Foreskin fibroblast (primary cell): ENCODE measurements at places on chromosomes 1 and 21.

DNA sequence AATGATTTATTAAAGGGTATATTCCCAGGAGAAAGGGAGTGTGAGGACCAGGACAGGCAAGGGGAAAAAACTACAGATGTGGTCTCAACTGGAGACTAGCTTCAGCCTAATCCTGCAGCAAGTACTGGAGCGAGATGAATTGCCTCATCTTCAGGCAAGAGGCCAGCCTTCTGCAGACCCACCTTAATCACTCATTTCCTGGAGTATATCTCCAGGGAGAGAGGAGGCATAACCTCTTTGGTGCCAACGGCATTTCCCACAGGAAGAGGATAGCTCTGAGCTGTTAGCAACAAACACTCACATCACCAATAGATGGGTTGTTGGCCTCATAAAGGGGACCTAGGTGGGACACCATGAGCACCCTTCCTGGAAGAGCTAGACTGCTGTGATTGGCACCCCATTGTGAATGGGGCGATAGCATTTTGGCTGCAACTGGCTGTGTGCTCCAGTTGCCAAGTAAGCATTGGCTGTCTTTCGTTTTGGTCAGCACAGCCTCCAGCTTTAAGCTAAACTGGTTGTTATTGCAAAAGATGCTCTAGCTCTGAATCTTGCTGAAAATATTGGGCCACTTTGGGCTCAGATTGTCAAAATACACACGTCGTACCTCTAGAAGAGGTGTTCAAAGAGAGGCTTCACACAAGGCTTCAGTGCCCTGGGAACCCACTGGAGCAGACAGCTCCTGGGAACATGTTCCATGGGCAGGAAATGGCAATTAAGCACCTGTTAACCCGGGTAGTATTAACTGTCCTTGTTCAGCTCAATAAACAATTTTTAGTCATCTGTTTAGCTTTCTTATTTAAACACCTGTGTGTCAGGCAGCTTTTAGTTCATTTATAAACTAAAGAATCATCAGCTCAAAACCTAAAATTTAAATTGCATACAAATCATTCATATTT lies 314.8 kb upstream of the C1orf87 start:
- DNase-seq = peak; percentile 32

GRCh38 chr1:184427722-184428121 lies 40.9 kb downstream of the C1orf21 start:
- DNase-seq = no peak

DNA sequence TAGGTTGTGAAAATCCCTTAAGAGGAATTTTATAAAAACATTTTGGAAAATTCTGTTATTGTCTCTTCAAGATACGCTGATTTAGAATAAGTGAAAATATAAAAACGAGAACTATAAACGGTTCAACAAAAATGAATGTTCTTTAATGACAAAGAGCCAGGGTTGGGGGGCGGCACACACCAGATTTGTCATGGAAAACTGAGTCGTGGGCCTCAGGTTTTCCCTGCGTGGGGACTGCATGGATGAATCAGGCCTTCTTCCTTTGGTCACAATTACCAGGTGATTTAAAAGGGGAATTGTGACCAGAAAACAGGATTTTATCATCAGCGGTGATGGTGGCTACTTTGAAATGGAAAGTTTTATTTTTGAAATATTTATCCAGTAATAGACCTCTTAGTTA lies 8.6 kb downstream of the LHX4 start:
- no peak for DNase-seq

- peak; percentile 8 for DNase-seq
These were observed at the start of gene HOOK1 for GRCh38 chr1:59814901-59815825. Gene HOOK1 (plus strand): TSS chr1:59814949. CDS start chr1:59815118, 169 bp downstream.

DNA sequence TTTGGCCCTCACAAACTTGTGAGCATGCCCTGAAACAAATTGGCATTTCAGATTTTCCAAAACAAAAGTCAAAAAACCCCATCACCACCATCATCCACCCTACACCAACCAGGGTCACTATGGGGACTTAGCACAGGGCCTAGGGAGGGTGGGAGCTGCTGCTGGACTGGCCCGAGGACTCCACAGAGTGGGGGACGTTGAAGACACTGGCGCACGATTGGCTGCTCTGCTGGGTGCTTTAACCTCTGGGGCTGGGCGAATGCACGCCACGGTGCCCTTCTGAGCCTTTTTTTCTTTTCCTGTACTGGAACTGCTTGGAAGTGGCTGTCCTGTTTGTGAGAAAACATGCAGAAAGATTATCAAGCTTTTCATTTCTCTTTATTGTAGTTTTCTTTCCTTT lies 92.8 kb downstream of the CD247 start:
- no peak for DNase-seq

GRCh38 chr1:192311281-192311680 lies 5.5 kb upstream of the RGS21 start:
- peak; percentile 11 for DNase-seq

DNA sequence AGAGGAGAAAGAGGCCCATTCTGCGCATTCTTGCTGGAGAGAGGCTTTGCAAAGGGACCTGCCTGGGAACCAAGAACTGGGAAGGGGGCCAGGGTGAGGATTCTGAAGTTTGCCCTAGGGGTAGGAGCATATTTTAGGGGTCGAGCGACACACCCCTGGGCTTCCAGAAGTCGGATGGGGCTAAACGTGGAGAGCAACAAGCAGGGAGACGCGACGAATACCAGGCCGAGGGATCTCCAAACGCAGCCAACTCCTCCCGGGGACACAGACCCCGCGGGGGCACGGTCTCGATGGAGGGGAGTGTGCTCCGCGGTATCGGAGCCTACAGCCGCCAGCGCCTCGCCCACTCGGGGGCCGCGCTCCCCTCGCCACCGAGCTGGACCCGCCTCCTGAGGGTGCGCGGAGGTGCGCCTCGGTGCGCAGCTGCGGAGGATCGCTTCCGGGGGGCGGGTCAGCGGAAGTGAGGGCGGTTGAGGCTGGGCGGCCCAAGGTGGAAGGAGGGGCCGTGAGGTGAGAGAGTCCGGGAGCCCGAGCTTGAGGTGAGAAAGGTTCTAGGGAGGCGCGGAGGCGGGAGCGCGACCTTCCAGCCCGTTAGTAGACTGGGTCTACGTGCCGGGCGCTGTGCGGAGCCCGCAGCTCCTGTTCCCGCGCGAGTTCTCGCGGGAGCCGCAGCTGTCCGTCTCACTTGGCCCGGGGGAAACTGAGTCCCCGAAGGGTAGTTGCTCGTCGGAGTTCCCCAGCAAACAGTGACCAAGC lies at the start of gene MTFR1L:
TSS of gene MTFR1L (plus strand) at position 464 of the 756 bp plus-strand sequence. CDS start 3,151 bp downstream, outside the sequence.
- peak; percentile 90 for DNase-seq

DNA sequence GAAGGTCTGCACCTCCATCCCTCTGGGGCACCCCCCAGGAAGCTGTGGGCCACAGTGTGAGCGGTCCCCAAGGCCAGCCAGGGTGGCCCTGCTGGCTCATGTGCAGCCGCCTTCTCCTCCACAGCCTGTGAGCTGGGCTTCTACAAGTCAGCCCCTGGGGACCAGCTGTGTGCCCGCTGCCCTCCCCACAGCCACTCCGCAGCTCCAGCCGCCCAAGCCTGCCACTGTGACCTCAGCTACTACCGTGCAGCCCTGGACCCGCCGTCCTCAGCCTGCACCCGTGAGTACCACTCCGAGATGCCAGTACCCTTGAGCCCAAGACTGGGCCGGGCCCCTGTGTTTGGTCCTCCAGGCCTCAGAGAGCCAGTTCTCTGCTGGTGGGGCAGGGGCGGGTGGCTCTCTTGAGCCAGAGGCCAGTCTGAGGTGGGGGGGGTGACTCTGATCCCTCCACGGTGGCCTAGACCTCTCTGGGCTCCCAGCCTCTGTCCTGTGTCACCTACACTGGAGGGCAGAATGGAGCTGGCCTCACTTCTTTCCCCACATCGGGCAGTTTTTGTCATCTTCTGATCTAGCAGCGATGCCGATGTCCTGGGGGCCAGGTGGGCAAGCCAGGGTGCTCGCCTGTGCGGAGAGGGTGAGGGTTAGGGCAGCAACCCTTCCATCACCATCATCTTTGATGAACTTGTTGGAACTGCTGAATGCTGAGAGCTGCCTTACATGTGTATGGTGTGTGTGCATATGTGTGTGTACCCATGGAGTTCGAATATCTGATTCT lies 23.3 kb downstream of the EPHA8 start:
- DNase-seq = no peak

DNA sequence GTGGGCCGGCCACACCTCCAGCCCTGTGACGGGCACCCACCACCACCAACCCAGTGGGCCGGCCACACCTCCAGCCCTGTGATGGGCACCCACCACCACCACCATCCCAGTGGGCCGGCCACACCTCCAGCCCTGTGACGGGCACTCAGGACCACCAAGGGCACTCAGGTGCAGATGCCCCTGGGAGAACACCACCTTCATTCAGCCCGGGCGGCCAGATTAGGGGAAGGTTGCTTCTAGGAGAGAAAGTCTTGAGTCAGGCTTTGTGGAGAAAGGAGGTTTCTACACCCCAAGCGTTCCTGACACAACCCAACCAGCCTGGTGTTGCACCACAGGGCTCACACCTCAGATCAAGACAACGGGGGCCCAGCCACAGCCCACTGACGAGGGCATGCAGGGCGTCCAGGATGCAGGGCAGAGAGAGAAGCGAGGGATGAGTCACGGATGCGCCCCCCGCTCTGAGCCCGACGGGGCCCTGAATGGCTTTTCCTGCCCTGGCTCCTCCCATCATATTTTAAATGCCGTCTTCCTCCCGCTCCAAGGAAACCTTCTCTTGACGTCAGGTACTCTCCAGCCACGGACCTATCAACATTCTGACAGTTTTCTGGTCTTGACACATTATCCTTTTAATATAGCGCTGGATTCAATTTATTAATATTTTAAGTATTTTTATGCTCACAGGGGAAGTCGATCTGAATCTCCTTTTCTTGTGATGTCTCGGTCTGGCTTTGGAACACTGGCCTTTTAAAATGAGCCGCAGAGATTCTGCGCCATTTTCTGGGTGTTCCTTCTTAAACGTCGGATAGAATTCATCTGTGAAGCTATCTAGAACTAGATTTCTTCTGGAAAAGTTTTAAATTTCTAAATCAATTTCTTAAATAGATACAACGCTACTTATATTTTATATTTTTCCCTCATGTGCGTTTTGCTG lies 631 bp upstream of the SPATC1L start:
- peak; percentile 91 for DNase-seq

- no peak for DNase-seq
These were observed 7.3 kb downstream of the UAP1 start for GRCh38 chr1:162568802-162569201.

DNA sequence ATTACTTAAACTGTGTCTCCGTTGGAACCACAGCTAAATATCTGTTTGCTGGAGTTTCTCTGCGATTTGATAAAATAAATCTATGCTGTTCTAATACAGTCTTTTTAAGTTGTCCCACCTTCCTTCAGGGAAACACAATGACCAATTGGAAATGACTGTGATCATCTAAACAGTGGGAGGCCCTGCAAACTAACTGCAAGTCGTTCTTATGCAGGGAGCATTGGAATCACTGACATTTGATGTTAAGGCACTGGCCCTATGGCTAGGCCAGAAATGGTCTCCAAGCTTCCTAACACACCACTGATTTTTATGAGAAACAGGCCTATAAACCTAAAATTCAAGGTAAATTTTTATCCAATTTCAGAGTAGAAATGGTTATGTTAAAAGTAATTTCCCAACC lies 645.2 kb downstream of the LMO4 start:
- no peak for DNase-seq

- DNase-seq = peak; percentile 61
These were observed 104.4 kb upstream of the SERBP1 start for GRCh38 chr1:67534627-67535065.

DNA sequence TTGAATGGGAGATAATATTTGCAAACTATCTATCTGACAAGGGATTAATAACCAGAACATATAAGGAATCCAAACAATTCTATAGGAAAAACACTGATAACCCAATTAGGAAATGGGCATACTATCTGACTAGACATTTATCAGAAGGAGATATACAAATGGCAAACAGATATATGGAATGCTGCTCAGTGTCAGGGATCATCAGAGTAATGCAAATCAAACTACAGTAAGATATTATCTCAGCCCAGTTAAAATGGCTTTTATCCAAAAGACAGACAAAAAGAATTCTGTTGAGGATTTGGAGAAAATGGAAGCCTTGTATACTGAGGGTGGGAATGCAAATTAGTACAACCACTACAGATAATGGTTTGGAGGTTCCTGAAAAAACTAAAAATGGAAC lies 758.0 kb upstream of the B3GALT2 start:
- DNase-seq = no peak

DNA sequence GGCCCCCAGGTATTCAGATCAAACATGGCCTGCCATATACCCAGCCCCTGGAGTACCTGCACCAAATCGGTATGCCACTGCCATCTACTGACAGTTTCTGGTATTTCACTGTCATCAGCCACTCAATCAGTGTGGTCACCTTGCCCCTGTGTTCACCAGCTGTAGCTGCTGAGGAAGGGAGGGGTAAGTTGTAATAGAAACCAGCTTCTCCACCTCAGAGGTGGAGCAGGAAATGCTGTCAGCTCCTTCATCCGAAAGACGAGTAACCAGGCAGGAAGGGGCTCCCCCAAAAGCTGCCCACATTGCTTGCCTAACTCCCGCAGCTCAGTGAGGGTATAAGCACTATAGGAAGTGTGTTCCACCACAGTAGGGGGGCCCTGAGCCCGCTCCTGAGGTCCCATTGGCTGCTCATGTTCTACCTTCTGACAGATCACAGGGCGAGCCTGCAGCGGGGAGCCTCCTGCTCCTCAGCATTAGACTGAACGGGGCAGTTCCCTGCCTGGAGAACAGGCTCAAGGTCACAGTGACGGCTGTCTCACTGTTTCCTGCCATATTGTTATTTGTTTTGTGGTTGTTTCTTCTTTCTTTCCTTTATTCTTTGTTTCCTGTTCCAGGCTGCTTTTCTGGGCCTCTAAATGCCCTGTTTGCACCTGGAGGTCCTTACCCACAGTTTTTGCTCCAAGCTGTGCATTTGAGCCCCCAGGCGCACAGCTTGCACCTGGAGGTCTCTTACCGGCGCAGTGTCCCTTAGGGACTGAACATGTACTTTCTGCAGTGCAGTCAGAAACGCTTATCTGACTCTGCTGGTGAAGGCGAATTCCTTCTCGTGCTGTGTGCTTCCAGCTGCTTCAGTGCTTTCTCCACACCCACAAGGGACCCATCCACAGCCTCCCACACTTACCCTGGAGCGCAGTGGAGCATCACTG lies 1638.3 kb downstream of the MRPL39 start:
- DNase-seq = peak; percentile 1

GRCh38 chr1:150772326-150772725 lies 6.7 kb upstream of the CTSS start:
- DNase-seq = no peak

- DNase-seq = no peak
These were observed 43.8 kb downstream of the RUNX3 start for GRCh38 chr1:24886241-24886640.

GRCh38 chr1:44531785-44532566 lies 126.9 kb downstream of the RNF220 start:
- peak; percentile 15 for DNase-seq

- peak; percentile 80 for DNase-seq
These were observed 47.5 kb downstream of the YARS1 start for GRCh38 chr1:32769524-32770220.

- DNase-seq = peak; percentile 89
These were observed at the start of gene AGT for GRCh38 chr1:230713915-230714764. Gene AGT (minus strand): TSS chr1:230714122. CDS start chr1:230710823, 3,299 bp downstream.

DNA sequence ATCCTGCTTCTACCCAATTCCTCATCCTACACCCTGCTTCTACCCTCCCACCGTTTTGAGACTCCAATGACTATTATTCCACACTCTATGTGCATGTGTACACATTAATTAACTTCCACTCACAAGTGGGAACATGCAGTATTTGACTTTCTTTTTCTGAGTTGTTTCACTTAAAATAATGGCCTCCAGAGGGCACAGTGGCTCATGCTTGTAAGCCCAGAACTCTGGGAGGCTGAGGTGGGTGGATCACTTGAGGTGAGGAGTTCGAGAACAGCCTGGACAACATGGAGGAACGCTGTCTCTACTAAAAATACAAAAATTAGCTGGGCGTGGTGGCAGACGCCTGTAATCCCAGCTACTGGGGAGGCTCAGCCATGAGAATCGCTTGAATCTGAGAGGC lies 464.8 kb downstream of the PTBP2 start:
- DNase-seq = no peak
